ENCODE measurements at places on chromosomes 5 and 9.

DNA sequence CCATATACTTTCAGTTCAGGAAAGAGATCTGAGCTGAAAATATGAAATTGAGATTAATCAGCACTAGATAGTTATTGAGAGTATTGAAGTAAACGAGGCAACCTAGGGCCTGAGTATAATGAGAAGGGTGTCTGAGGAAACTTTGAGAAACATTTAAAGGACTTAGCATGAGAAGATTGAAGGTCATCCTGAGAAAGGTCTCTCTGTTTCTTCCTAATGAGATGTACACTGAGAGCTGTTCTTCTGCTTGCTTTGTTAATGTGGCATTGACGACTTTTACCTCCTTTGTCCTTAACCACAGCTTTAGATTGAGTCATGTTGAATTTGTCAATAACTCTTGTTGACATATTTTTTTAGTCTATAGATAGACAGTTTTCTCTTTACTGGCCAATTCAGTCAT, 145.1 kb upstream of the ACTBL2 start:
- DNase-seq = no peak

GRCh38 chr5:112787896-112788295, 50.2 kb downstream of the APC start:
- DNase-seq = no peak

- no peak for DNase-seq
Observed at GRCh38 chr5:132648355-132648754, 9.6 kb upstream of the IL13 start.

DNA sequence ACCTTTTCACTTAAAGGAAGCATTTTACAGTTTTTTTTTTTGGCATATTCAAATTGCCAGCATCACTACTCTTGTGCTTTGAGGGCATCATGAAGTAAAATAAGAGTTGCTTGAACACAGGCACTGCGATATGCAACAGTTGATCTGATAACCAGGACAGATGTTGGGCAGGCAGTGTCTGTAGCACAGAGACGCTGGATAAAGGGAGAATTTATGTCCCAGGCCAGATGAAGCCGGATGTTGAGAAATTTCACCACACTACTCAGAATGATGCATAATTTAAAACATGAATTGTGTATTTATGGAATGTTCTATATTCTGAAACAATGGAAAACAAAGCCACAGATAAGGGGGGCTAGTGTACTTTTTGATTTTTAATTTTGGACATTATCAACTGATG, 71.4 kb downstream of the SLC12A2 start:
- DNase-seq = no peak

- no peak for DNase-seq
Observed at GRCh38 chr5:134638760-134639201, 6.2 kb upstream of the SAR1B start.

- no peak for DNase-seq
Observed at GRCh38 chr5:65791712-65792673, 70.0 kb downstream of the NLN start.

- DNase-seq = no peak
Observed at GRCh38 chr5:179805529-179806249, 977 bp downstream of the MGAT4B start.

- DNase-seq = no peak
Observed at GRCh38 chr9:72042928-72043327, 17.5 kb downstream of the C9orf57 start.

DNA sequence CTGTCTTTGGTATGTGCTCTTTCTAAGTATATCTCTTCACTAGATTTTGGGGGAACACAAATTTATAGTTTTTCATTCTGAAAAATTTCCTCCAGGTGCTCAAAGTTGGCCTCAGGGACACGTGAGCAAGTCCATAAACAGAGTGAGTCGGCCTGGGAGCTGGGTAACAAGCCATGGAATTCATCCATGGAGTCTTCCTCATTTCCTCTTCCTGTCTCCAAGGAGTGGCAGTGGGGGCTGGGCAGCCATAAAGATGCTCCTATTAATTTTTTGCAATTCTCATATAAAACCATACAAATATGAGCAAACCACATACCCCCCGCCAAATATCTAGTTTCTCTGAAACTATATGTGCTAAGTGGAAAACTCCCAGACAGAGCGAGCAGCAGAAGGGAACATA, 136.6 kb upstream of the OTULINL start:
- DNase-seq = no peak

DNA sequence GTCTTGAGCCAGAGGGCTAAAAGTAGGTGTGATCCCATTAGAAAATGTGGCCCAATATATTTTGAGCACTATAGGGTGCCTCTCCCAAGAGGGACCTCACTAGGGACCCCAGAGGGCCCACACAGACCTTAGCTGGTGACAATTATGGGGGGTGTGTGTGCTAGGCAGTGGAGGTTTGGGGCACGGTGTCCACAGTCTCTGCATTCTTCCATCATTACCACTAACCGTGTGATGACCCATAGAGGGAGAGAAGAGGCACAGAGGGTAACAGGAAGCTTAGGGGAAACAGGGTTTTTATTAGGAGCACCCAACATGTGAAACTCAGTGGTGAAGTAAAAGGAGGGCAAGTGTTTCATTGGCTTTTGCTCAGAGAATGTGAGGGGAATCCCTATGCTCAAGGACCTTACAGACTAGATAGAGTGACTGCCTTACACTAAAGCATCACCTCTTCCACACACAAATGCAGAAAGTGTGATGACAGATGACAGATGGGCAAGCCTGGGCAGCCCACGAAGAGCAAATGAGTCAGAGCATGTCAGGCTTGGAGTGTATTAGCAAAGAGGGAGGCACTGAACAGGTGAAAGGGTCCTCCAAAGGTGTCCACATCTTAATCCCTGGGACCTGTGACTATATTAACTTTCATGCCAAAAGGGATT, 2.5 kb upstream of the ACTL7A start:
- no peak for DNase-seq

DNA sequence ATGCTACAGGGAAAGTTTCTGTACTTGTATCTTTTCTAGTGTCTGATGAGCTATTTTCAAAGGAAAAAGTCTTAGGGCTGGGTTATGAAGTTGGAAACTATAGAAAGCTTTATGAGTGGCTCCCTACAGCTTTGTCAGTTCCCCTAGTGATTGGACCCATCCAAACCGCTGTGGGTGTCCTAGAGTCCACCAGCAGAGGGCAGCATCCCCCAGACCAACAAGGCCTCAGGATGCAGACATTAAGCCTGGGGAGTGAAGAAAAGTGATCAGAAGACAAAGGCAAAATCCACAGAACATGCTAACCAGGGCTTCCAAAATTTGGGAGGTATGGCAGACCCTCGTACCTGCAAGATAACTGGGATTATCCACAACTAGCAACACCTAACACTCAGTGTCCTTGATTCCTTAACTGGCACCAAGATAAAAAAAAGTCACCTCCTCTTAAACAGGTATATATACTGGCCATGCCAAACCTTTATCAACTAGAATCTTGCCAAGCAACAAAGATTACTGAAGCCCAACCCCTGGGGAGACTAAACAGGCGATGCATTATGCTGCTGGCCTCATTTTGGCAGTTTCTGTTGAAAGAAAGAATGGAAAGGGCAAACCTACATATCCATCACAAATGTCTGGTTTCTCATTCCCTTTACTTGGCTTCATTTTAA, 110.4 kb upstream of the NR5A1 start:
- peak; percentile 92 for DNase-seq

DNA sequence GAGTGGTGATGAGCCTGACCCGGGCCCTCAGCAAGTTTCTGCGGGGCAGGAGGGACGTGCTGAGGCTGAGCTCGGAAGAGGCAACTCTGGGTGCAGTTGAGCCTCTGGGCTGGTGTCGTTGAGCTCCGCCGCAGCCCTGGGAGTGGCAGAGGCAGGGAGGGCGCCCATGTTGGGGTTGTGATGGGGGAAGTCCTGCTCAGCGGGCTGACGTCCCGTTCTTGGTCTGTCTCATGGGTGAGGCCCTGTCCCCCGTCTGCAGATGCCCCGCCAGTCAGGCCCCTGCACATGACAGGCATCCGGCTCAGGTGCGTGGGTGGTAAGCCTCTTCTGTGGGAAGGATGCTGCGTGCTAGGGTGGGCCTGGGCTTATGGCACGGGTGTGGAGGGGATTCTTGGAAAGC, 64.3 kb downstream of the RXRA start:
- no peak for DNase-seq

- no peak for DNase-seq
Observed at GRCh38 chr5:17132444-17133083, 84.9 kb upstream of the BASP1 start.

Measured in osteocyte (in vitro differentiated cells).